ENCODE measurements at places on chromosomes 1 and 21. TPM values are rescaled to one million over a fixed set of nuclear protein-coding genes. Genes with fewer than 3 reads are reported as not detected.

Gene AIM2
- total RNA-seq, result 3.4 TPM

Gene TBX15
- not detected for total RNA-seq

Gene CFHR2
- not detected for total RNA-seq

DNA sequence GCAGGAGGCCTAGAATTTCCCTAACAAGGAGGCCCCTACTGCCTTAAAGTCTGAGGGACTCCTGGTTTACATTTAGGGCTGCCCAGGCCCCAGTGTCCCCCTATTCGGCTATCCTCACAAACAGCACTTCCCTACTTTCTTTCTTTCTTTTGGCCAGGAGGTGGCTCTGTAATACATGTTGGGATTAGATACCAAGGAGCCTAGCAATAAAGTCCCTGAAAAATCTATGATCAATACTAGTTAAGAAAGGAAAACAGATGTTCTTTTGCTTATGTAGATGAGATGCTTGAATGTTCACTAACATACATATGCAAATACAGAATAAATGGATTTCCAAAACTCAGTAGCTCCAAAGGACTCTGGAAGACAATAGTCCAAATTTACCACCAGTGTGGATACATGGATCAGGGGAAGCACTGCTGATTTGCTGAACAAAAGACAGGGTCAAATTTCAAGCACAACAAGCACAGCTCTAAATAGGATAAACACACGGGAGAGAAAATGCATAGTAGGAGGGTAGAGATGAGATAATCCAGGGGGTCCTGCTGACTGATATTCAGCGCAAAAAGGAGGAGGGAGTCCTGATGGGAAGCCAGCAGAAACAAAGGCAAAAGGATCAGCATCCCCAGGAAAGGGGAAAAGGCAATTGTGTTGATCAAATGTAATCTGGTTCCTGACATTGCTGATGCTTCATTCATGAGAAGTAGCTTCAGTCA, 240.0 kb downstream of the NUF2 start:
- H3K27ac ChIP-seq, result no peak overlapping the region
- DNase-seq, result no peak

DNA sequence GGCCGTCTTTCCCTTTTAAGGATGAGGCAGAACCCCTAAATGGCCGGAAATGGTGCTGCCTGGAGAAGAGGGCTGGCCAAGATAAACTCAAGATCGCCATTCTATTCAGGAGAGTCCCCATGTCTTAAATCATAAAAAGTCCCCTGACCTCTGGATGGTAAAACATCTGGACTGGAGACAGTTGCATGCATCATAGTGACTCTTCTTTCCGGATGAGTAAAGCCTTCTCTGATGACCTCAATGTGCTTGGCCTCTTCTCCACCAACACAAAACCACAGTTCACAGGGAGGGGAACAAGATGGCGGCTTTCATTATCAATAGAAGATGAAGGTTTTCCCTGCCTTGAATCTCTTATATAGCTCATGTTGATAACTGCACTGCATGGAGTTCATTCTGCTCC, 27.5 kb upstream of the H6PD start:
- H3K27ac ChIP-seq, result no peak overlapping the region
- H3K4me3 ChIP-seq, result no peak overlapping the region
- H3K27me3 ChIP-seq, result peaks cover 86% of the 10 kb centered on the region
- H3K36me3 ChIP-seq, result peaks cover 2% of the 10 kb centered on the region
- peaks cover 17% of the 10 kb centered on the region for H3K4me1 ChIP-seq
- no peak for DNase-seq

DNA sequence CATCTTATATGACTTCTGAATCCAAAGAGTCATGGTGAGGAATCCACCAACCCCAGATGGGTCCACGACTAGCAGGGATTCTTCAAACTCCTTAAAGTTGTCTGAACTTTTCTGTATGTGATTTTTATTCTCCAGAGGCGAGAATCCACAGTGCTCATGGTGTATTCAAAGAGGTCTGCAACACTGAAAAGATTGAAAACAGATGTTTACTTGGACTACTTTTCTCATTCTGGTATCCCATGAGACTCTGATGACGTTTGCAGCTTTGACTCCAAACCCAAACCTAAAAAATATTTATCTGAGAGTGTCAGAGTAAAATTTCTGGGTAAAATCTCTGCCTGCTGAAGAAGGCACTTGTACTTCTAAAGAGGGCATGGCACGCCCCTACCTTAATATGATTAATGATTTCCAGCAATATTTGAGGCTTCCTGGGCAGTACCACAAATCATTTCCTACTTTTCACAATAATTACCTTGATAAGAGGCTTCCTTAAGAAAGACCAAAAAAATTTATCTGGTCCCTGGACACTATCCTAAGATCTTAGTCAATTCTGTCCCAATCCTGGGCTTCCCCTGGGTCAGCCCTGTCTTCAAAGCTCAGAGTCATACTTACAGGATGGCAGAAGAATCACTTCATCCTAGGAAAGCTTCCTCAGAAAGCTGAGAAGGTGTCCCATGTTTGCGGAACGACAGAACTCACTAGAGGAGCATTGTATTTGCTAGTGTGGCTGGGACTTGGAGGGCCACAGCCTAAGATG, 76.5 kb upstream of the MAP10 start:
- no peak overlapping the region for H3K4me3 ChIP-seq
- DNase-seq, result no peak
- no peaks in the 10 kb centered on the region for H3K36me3 ChIP-seq

DNA sequence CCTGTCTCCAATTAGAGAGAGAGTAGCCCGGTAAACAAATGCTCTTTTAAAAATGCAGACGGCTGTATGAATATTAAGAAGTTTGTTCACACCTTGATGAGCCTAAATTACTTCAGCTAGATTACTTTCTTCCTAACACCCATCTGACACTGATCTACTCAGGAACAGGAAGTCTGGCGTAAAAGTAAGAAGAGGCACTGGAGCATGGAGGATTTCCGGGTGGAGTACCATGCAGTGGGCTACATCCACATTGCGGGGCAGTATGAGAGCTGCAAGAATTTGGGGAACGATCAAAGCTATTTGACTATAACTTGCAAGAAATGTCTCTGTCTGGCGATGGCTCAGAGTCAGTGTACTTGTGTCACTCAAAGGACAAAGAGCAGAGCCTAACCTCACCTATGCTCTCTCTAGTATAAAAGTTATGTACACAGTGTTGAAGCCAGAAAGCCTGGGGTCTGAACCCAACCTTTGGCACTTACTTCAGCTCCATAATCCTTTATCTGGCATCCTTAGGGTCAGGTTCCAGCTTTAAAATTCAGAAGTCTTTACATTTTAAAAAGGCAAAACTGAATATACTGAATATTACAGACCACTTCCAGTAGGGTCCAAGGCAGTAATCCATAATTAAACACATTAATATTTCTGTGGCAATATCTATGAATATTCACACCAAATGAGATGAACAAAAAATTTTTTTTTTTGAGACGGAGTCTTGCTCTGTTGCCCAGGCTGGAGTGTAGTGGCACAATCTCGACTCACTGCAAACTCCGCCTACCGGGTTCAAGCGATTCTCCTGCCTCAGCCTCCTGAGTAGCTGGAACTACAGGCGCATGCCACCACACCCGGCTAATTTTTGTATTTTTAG, 7.9 kb upstream of the GNPAT start:
- H3K4me1 ChIP-seq, result peaks cover 41% of the 10 kb centered on the region
- H3K27me3 ChIP-seq, result no peaks in the 10 kb centered on the region
- peak overlapping the region; percentile 27 for H3K27ac ChIP-seq
- DNase-seq, result no peak
- no peak overlapping the region for H3K4me3 ChIP-seq

DNA sequence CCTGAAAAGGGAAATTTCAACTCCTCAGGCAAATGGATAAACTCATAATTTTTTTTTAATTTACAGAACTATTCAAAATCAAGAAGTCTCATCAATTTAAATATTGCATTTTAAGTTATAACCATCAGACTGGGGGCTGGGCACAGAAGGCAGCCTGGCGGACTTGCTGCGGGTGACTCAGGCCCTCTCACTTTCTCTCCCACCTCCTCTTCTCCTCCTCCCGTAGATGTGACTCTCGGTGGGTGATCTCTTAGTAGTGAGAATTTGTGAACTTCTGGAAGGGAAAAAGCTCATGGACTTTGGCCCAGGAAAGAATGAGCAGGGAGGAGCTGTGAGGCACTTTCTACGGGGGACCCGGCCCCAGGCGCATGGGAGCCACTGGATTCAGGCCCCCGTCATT, 32.9 kb downstream of the CLIC6 start:
- peaks cover 34% of the 10 kb centered on the region for H3K27me3 ChIP-seq
- no peak overlapping the region for H3K4me3 ChIP-seq
- peaks cover 6% of the 10 kb centered on the region for H3K4me1 ChIP-seq
- peaks cover 2% of the 10 kb centered on the region for H3K36me3 ChIP-seq
- DNase-seq, result no peak

DNA sequence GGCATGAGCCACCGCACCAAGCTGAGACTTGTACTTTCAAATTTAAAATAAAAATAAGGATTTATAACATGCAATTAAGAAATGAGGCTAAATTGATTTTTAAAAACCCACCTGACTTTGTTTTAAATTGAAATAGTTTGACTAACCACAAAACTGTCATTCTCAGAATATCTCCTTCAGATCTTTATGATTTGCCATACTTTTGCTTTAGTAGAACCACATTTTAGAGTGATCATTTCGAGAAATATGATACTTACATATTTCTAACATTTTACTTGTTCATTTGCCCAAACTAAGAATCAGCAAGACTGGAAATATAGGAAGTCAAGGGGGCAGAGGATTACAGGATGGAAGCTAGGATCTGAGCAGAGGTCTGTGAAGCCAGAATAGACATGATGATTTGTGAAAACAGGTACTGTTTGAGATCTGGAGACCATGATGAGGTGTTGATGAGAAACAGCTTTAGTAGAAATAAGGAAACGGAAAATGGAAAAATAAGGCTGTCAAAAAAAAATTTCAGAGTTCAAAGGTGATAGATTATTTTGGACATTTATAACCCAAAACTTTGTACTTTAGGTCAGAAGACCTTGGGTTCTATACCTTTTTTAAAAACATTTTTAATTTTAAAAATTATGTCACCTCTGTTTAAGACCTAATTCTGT, 44.8 kb downstream of the GIPC2 start:
- H3K36me3 ChIP-seq, result peaks cover 3% of the 10 kb centered on the region
- peaks cover 14% of the 10 kb centered on the region for H3K27me3 ChIP-seq
- peaks cover 2% of the 10 kb centered on the region for H3K4me1 ChIP-seq

DNA sequence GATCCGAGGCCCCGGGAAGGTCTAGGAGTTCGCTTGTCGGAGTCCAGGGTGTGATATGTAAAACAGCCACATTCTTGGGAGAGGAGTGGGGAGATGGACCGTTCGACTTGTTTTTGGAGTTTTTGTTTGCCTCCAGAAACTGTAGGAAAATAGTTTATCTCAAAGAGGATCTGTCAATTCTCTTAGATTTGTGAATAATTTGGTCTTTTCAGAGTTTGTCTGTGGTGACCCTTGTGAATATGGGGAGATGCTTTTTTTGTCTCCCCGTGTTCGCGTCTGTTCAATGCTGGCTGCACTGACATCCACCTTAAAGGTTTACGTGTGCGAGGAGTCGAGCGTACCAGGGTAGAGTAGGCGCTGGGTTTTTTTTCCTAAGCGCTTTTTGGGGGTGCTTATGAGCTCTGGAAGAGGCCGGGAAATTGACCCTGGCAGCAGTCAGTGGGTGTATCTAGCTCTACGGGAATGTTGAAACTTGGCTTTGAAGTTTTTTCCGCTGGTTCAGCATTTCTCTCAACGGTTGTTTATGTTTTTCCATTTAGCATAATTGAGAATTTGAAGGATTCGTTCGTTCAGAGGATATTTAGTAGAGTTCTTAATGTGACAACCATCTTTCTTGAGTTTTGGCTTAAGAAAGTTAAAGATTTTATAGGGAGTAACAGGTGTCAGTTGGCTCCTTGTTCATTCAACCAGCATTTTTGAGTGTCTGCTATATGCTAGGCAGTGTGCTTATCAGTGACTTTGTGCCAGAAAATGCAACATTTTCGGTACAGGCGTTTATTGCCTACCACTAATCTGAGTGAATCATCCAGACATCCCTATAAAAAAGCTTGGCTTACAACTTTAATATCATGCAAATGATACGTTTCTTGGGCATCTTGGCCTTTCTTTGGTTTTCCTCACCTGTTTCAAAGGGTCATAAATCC, 1.2 kb downstream of the SZRD1 start:
- peaks cover 32% of the 10 kb centered on the region for H3K4me1 ChIP-seq
- no peak for DNase-seq
- H3K4me3 ChIP-seq, result peak overlapping the region; percentile 97
- H3K36me3 ChIP-seq, result peaks cover 5% of the 10 kb centered on the region
- H3K27me3 ChIP-seq, result no peaks in the 10 kb centered on the region

DNA sequence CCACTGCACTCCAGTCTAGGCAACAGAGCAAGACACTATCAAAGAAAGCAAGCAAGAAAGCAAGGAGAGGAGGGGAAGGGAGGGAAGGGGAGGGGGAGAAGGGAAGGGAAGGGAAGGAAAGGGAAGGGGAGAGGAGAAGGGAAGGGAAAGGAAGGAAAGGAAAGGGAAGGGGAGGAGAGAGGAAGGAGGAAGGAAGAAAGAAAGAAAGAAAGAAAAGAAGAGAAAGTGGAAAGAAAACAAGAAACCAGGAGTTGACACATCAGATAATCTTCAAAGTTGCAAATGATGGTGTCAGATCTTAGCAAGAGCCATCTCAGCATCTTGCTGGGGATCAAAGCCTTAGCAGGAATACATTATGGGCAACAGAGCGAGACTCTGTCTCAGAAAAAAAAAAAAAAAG, 14.9 kb upstream of the CDA start:
- H3K36me3 ChIP-seq, result peaks cover 4% of the 10 kb centered on the region
- no peak for DNase-seq
- H3K27me3 ChIP-seq, result peaks cover 66% of the 10 kb centered on the region
- H3K27ac ChIP-seq, result no peak overlapping the region
- peaks cover 7% of the 10 kb centered on the region for H3K4me1 ChIP-seq
- no peak overlapping the region for H3K4me3 ChIP-seq

DNA sequence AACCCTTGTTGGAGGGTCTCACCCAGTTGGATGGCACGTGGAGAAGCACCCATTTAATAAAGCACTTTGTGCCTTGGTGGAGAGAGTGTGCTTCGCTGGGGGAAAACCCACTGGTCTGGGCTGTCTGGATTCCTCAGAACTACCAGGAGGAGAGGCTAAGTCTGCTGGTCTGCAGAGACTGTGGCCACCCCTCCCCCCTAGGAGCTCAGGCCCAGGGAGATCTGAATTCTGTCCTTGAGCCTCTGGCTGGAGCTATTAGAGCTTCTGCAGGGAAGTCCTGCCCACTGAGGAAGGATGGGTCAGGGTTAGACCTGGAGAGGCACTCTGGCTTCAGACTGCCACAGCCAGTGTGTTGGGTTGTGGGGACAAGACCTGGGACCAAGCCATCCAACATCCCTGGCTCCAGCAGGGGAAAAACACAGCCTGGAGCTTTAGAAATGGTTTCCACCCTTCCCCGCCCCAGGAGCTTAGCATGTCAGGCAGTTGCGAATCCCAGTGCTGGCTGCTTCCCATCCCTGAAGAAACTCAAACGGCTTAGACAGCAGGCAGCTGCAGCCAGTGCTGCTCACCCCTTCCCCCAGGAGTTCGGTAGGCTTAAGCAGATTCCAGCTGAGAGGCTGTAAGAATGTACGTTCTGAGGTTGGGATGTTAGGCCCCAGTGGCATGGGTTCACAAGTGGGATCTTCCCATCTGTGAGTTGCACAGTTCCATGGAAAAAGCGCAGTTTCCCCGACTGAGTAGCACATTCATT, 288.3 kb downstream of the TGFB2 start:
- H3K4me3 ChIP-seq, result no peak overlapping the region
- no peaks in the 10 kb centered on the region for H3K4me1 ChIP-seq
- no peak for DNase-seq
- no peaks in the 10 kb centered on the region for H3K27me3 ChIP-seq

GRCh38 chr1:53440633-53441032, 18.6 kb upstream of the DMRTB1 start:
- H3K4me3 ChIP-seq, result no peak overlapping the region
- peaks cover 2% of the 10 kb centered on the region for H3K36me3 ChIP-seq
- H3K4me1 ChIP-seq, result peaks cover 2% of the 10 kb centered on the region
- DNase-seq, result no peak

All from T-helper 17 cell (primary cell).